Uterus (tissue), 4 donors: ENCODE measurements at places on chromosomes 3 and 15. TPM values are rescaled to one million over a fixed set of nuclear protein-coding genes. Genes with fewer than 3 reads are reported as not detected.

DNA sequence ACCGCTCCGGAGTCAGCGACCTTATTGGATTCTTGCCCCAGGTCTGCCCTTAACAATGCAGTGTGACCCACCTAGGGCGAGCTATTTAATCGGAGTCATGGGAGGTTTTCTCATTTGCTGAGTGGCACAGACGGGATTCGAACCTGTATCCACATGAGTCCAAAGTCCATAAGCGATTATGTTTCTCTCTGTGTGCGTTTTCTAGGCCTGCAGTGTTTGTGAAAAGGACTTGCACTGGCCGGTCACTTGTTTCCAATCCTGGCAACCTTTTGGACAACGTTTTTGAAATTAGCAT lies 691 bp upstream of the HDGFL3 start:
- DNase-seq: no peak

DNA sequence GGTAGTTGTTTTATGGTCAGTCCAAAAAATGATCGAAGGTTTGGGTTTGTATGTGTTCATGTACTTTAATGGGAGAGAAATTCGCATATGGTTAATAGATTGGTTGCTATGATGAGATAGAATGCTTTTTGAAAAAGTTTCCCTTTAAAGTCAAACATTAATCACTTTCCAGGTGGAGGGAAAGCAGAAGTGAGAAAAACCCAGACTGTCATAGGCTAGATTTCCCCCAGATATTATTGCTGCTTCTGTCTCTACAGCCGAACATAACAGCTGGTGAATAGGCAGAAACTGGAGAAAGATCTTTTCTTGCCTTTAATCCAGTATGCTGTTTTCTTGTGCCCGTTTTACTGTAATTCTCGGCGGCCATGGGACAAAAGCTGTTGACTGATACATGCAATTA lies 287.6 kb downstream of the SOX2 start:
- DNase-seq: no peak

DNA sequence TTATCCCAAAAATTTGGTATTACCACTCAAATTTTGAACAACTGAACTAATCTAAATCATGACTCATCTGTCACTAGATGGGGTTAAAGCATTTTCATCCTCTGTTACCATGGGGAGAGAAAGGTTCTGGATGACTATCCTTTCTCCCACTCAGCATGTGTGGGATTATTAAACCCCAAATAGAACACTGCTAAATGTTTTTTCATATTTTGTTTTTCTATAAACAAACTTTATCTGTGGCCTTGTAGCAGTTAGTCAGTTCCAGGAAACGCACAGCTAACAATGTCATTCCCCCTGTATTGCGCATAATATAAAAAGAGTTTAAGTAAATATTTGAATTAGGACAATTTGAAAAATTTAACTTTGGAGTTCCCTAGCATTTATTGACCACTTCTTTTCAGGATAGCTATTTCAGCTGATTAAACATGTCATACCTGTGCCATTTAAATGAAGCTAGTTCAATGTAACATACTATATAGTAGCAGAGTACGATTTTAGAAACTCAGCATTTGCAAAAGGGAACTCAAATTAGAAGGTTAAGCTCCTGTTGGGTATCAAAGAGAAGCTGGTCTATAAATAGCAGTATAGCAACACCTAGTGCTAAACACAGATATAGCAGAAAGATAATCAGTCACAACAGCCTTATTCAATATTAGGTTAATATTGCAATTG lies 9.2 kb upstream of the TMEM212 start:
- no peak for DNase-seq

DNA sequence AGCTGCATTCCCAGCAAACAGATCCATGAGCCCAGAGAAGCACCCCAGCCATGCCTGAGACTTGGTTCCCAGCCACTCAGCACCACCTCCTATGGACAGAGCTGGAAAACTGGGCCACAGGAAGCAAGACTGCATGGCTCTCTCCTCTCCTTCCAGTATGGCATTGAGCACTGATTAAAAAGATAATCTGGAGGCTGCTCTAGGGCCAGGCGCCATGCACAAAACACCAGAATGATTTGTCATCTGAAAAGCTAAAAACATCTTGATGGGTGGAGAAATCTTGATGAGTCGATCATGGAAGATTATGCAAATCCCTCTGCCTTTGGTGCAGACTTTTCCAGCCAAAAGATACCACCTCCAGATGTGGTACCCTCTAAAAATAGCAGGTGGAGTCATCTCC lies 62.7 kb upstream of the MRPS22 start:
- no peak for DNase-seq

DNA sequence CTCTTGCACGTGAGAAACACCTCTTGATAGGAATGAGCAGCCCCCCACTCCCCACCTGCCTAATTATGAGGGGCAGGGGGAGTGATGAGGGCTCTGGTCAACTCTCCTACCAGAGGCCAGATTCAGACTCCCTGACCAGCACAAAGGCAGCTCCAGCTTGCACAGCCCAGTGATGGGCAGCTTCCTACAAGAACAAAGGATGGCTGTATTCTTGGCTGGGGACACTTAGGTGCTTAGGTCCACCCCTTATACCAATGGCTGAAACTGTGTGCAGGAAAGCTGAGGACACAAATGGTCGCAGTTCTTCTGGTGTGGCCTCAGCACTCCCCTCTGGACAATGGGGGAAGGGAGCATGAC lies 81.8 kb downstream of the IQSEC1 start:
- no peak for DNase-seq

- no peak for DNase-seq
Measured at GRCh38 chr3:168100777-168101492, 5.2 kb upstream of the GOLIM4 start.

- DNase-seq: peak; percentile 82
Measured at GRCh38 chr15:76163457-76164295, 103.9 kb downstream of the TMEM266 start.

- no peak for DNase-seq
Measured at GRCh38 chr15:77530576-77530975, 102.1 kb downstream of the LINGO1 start.

DNA sequence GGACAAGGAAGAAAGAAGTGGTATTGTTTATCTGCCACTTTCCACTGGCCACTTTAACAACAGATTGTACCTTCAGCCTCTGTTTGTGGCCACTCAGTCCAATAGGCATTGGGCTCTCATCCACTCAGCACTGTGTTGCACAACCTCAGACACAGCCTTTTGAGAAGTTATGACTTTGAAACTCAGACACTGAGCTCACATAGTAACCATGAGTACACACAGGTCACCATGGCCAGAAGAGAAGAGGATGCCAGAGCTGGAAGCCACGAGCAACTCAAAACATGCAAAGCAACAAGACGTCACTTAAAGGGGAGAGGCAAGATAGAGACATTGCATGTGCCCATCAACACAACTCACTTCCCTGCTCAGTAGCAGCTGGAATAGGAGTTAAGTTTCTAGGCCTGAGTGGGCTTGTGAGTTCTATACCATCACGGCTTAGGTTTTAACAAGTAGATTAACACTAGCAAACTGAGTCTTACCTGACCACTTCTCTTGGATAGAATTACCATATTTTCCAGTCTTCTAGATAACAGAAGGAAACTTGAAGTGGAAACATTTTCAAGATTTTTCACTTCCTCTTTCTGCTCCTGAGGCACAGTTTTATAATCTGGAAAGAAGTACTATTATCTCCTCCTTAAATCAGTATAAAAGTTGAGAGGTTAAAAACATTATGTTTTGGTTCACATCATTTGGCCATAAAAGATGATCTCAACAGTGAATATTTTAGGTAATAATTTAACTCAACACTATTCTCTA lies 103.5 kb downstream of the IMPG2 start:
- DNase-seq: peak; percentile 81

DNA sequence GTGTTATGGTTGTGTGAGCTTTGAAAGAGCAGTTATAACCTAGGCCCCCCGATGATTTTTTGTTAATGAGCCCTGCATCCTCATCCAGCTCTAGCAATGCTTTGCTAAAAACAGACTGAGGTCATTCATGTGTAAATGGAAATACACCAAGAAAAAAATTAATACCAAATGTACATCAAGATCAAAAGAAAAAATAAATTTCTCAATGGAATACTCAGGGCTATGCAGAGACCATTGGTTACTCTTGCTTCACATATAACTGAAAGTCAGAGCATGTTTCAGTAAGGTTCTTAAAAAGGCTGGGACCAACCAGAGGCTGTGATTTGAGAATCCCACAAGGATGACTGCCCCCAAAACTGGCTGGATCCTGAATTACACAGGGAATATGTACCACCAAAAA lies 48.0 kb downstream of the ARHGAP31 start:
- no peak for DNase-seq

The SLC25A26 gene
- total RNA-seq: 10.6 TPM

The EPHB3 gene
- 70.2 TPM for total RNA-seq

The SLC51B gene
- total RNA-seq: not detected

The TWF2 gene
- 105 TPM for total RNA-seq

The TMEM158 gene
- 2.6 TPM for total RNA-seq

The P2RY12 gene
- 3.1 TPM for total RNA-seq

The AHSG gene
- total RNA-seq: not detected

The PATL2 gene
- not detected for total RNA-seq
